Omental fat pad (tissue), 4 donors: ENCODE measurements at places on chromosomes 6 and 20. TPM values are rescaled to one million over a fixed set of nuclear protein-coding genes. Genes with fewer than 3 reads are reported as not detected.

DNA sequence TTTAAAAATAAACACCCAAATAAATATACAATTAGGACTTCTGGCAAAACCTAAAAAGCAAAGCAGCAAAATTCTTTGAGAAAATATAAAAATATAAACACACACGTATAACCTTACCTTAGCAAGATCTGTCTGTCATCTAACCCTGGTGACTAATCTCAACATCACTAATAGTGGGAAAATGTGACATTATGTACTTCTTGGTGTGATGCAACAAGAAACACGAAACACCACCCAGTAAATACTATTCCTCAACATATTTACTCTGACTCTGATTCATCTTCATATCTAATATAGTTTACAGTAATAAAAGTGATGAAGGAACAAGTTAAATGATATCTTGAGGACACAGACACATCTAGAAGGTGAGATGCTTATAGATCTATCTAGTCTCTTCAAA, 332.6 kb upstream of the MANEA start:
- no peak for DNase-seq

- no peak for DNase-seq
Observed at GRCh38 chr20:41299899-41300298, 17.6 kb downstream of the ZHX3 start.

GRCh38 chr6:119215885-119216590, 133.5 kb downstream of the MAN1A1 start:
- no peak for DNase-seq

DNA sequence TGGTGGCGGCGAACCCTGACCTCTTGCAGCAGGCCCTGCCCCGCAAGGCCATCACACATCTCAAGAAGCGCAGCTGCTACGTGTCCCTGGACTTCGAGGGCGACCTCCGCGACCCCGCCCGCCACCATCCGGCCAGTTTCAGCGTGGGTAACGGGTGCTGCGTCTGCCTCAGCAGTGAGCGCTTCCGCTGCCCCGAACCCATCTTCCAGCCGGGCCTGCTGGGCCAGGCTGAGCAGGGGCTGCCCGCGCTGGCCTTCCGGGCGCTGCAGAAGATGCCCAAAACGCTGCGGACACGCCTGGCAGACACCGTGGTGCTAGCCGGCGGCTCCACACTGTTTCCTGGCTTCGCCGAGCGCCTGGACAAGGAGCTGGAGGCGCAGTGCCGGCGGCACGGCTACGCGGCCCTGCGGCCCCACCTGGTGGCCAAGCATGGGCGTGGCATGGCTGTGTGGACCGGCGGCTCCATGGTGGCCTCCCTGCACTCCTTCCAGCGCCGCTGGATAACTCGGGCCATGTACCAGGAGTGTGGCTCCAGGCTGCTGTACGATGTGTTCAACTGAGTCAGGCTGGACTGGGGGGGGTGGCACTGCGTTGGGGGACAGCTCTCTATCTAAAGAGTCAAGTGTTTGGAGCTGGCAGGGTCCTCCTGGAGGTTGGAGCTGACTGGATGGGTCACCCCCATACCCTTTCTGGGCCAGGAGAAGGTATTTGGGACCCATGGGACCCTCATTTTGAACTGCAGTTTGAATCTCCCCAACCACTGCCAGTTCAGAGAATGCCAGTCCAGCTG, 1.1 kb downstream of the ACTL10 start:
- DNase-seq: no peak

DNA sequence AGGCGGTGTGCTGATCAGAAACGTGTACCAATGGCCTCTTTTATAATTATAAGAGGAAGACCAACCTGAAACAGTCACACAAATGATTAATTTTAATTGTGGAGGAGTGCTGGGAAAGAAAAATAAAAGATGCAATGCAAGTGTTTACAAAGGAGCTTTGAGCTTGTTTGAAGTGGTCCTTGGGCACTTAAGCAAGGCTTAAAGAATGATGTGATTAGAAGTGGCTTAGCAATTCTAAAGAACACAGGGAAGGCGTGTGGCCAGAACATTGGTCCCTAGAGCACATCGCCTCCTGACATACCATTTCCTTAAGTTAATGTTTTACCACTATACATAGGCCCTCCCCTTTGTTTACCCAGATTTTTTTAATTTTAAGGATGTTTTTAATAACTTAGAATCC, 26.1 kb downstream of the PTPN1 start:
- DNase-seq: no peak

GRCh38 chr6:130034378-130035146, 16.2 kb downstream of the L3MBTL3 start:
- no peak for DNase-seq

DNA sequence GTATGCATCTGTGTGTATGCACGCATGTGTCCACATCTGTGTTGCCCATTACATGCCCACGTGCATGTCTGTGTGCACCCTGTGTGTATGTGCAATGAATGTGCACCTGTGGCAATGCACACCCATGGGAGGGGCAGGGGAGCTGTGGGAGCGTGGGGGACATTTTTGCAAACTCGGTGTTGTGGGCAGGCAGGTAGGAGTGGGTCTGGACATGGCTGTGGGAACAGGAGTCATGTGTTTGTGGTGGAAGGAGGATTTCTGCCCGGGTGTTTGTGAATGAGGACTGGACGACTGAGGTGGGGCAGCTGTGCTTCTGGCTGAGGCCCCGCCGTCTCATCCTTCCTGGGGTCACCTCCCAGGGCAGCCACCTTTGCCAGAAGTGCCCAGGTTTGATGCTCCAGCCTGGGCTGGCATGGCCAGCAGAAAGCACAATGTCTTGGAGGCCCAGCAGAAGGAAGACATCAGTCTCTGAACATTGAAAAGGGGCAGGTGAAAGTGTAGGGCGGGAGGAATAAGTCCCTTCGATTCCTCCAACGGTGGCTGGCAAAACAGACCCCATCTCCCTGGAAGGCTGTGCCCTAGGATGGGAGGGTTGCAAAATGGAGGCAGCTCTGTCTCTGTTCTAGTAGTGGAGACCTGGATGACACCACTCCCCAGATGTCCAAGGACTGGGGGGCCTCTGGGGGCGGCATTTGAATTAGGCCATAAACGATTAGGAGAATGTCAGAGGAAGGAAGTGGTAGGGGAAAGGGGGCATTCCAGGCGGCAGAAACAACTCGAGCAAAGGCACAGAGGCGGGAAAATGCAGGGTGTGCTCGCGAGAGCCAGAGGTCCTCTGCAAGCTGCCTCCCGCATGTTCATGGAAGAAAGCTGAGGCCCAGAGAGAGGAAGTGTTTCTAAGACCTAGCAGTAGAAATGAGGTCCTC, 19.1 kb upstream of the ARMC12 start:
- DNase-seq: no peak

The FAM217B gene
- 4.8 TPM for total RNA-seq

The SLC17A3 gene
- total RNA-seq: not detected

GRCh38 chr6:137853569-137854213, 13.4 kb upstream of the TNFAIP3 start:
- no peak for DNase-seq

DNA sequence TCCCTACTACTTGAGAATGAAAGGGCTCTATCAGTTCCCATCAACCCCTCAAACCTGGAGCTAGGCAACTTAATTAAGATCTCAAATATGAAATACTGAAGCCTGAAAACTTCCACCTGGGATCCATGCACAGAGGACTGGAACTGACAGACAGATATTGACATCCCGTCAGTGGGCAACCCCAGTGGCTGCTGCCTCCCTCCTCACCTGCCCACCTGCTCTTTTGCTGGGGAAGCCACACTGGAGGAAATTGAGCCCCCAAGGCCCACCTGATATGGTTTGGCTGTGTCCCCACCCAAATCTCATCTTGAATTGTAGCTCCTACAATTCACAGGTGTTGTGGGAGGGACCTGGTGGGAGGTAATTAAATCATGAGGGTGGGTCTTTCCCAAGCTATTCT, 192.8 kb downstream of the LRFN2 start:
- DNase-seq: no peak

DNA sequence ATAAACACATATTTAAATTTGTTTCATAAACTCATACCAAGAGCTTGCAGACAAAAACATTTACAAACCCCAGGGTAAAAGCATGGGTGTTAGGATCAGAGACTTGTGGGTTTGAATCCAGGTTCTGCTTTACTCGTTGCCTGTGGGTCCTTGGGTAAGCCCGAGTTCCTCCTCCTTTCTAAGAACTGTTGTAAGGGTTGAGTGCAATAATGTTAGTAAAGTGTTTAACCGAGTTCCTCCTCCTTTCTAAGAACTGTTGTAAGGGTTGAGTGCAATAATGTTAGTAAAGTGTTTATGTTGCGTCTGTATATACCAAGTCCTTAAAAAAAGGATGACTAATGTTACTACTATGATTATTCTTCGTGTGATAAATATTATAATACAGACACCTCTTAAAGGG, 18.7 kb downstream of the CCDC170 start:
- no peak for DNase-seq

- DNase-seq: no peak
Observed at GRCh38 chr6:75144386-75144785, 61.5 kb downstream of the COL12A1 start.

DNA sequence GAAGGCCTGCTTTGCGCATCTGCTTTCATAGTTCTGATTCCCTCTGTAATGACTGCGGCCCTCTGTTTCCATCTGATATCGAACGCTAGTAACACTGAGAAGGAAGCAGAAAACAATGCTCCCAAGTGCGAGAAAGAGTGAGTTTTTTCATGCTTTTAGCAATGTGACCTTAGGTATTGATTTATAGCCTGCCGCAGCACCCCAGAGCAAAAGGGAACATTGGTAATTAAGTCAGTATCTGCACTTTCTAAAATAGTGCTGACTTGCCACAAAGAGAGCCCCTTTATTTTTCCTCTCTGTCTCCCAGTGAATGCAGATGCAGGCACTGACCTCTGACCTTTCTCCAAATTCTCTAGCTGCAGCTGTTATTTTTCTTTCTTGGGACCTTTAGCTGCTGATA, 129.8 kb downstream of the HDGFL1 start:
- no peak for DNase-seq

DNA sequence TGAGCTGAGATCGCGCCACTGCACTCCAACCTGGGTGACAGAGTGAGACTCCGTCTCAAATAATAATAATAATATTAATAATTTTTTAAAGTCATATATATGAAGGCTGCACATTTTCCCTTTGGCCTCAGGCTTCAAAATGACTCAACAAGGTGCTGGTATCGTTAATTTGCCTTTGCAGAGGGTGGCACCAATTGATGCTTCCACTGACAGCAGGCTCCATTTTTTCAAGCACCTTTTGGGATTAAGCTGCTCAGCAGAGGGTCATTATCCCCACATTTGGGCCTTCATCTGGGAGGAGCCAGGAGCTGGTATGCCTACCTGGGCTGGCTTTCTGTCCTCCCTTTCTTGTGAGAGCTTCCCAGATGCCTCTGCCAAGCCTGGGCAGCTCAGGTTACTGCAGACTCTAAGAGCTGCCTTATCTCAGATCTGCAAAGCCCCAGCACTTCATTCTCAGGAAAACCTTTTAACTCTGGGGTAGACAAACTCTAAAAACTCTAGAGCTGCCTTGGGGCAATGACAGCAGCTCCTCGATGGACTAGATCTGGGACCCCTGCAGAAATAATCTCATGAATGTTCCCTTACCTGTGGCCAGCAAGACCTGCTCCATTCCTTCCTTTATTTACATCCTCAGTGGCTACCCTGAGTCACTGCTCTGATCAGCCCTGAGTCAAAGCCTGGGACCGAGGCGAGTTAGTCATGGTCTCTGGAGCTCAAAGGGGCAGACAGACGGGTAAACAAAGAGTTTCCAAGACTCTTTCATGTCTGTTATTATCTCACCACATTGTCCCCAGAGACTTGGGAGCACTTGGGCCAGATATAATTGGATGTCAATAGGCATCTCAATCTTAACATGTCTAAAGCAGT, 80.0 kb upstream of the EYA2 start:
- DNase-seq: no peak

The SLC35D3 gene
- total RNA-seq: not detected

The RAD21L1 gene
- total RNA-seq: not detected

DNA sequence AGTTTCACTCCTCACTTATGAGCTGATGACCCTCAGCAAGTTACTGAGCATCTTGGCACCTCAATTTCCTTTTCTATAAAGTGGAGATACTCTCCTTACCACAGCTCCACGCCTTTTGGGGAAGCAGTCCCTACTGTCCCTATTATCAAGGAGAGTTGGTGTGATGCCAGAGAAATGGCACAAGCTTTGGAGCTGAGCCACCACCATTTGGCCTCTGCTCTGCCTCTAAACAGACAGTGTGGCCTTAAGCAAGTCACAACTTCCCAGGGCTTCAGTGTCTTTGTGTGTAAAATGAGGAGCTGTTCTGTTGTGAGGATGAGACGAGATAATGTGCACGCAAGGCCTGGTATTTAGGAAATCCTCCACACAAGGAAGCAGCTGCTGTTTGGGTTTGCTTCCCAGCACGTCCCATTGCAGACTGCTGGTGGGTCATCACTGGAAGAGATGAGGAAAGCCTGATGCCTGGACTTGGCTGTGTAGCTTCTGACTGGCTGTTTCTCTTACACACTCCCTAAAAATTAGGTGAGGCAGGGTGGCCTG, 18.5 kb downstream of the NSFL1C start:
- no peak for DNase-seq

GRCh38 chr6:20440296-20440695, 38.6 kb downstream of the E2F3 start:
- DNase-seq: no peak

GRCh38 chr6:159490298-159490937, 202.6 kb downstream of the SOD2 start:
- DNase-seq: no peak

- DNase-seq: no peak
Observed at GRCh38 chr20:25608774-25609173, 15.0 kb downstream of the NANP start.

GRCh38 chr6:132405143-132405915, 4.1 kb upstream of the MOXD1 start:
- DNase-seq: no peak

GRCh38 chr6:167866642-167867041, 39.9 kb downstream of the AFDN start:
- no peak for DNase-seq

DNA sequence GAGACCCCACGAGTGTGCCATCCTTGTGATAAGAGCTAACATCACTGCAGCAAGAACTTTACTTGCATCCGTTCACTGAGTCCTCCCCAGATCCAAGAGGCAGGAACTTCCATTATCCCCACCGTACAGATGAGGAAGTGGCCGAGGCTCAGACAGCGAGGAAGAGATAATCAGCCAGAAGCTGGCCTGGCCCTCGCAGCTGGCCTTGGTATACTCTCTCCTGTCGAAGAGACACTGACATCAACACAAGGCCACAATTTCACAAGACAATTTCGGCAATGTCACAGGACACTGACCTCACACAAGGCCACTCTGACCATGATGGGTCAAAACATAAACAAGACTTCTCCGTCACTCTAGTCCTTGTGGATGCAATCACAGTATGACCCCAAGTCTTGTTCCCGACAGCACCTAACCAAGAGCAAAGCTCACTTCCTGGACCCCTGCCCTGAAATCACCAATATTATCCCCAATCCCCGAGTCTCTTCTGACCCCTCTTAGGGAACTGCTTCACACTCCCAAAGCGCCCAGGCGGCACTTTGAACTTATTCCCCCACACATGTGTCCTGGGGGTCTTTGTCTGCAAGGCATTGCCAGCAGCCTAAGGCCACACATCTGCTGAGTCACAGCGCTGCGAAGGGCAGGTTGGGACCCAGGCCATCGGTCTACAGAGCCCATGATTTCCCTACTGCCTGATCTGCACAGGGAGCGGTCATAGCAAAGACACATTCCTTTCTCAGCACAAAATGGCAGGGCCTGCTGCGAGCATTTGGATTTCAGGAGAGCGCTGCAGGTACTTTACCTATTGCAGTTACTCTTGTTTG, 14.8 kb upstream of the VAPB start:
- DNase-seq: no peak

The POM121L2 gene
- total RNA-seq: not detected

- DNase-seq: no peak
Observed at GRCh38 chr20:1388253-1388652, 4.6 kb downstream of the FKBP1A start.

GRCh38 chr6:7750197-7750596, 24.3 kb downstream of the BMP6 start:
- no peak for DNase-seq
